ENCODE measurements at places on chromosomes 5 and 9.

DNA sequence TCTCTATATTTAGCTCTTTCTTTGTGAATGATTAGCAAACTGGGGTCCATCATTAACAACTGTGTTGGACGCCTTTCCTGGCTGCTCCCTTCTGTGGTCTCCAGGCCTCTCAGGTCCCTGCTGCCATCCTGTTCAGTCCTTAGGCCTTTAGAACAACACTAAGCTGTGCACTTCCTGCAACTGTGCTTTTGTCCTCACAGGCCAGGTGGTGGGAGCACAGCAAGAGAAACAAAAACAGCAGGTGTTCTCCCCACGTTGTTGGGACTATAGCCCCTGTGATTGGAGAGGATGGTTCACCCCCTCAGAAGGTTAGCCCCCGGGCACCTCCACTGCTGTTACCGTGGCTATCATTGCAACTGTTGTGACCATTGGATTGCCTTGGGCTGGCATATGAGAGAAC is 41.7 kb upstream of the CLINT1 start:
- no peak for DNase-seq

- DNase-seq, result no peak
Measured at GRCh38 chr5:140561753-140562523, 2.5 kb downstream of the APBB3 start.

DNA sequence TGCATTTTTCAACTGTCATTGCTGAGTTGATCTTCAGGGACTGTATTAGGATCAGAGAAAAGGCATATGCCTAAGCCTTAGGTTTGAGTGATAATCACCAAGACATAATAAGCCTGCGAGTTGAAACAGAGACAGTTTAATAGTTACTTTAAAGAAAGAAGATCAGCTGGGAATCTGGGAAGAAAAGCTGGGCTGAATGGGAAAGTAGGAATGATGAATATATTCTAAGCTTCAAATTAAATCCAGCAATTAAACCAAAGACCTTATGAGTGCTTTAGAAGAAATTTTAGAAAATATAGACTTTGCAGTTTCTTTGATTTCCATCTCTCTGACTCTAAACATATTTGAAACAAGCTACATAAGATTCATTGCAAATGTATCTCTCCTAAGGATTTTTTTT is 222.3 kb downstream of the ENC1 start:
- DNase-seq, result no peak

GRCh38 chr9:79353856-79354520 is 217.8 kb upstream of the TLE4 start:
- DNase-seq, result no peak

DNA sequence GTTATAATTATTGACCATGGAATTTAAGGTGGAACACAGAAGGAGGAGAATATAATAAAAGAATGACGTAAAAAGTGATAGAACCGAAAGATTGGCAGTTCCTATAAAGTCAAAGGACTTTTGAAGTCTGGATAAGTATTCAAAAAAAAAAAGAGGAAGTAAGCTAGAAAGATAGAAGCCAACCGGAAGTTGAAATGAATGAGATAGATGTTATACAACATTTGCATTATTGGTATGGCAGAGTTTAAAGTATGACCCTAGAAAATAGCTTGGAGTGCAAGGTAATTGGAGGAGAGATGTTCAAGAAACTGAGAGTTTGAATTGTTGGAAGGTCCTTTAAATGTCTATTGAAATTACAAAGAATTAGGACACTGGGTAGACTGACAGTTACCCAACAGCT is 293.6 kb downstream of the FER start:
- no peak for DNase-seq

DNA sequence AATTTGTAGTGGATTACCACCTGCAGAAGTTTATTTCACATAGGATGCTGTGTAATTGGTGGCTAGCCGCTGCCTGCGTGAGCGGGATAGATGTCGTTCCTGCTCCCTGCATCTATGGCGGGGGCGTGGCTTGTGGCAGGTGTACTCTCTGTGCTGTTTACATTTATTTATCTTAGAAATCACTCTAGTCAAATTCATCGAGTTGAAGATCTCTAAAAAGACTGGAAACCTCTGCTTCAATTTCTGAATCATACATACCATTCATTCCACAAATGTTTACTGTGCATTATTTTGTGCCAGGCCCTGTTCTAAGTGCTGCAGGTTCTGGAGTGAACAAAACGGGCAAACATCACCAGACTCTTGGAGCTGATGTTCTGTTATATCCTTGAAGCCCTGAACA is 11.9 kb downstream of the ROPN1L start:
- no peak for DNase-seq

GRCh38 chr9:118732998-118733397 is 636.2 kb downstream of the BRINP1 start:
- no peak for DNase-seq

DNA sequence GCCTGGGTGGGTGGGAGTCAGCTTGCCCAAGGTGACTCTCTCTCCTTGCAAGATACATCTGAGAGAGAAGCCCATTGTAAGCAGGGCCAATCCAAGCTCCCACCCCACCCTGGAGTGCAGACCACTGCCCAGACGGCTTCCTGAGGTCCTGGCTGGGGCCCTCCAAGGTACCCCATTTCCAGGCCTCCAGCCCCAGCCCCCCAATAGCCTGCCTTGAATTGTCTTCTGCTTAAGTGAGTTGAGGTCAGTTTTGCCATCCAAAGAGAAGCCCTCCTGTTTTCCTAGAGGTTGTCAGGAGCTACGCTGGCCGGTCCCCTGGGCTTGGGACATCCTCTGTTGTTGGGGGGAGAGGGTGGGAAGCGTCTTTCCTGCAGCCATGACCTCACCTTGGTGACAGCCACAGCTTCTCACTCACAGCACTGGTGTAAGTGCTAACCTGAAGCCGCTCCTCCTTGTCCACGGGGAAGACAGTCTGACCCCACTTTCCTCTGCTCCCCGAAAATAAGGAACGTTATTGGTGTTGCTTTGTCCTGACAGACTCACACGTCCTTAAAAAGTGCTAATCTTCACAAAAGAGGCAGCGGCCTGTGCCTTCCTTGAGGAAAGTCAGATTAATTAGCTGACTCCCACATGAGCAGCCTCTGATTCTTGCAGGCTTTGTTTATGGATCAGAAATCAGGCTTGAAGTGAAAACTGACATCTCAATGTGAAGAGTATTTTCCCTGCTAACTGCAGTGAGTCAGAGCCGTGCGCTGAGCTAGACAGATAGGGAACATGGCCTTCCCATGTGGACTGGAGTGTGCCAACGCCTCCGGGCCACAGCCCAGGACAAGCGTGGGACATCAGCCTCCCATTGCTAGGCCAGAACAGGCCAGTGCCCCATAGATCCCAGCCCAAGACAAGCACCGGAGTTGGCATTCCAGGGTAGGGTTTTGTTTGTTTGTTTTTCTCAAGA is 52.3 kb downstream of the ADAMTS2 start:
- no peak for DNase-seq

GRCh38 chr5:139747583-139748504 is 47.8 kb upstream of the PSD2 start:
- DNase-seq, result peak; percentile 49

GRCh38 chr5:87129046-87129445 is 138.6 kb upstream of the RASA1 start:
- DNase-seq, result no peak

- DNase-seq, result no peak
Measured at GRCh38 chr9:79778581-79778980, 206.8 kb downstream of the TLE4 start.

- peak; percentile 56 for DNase-seq
Measured at GRCh38 chr9:137150617-137151457, 11.9 kb downstream of the GRIN1 start.

- DNase-seq, result no peak
Measured at GRCh38 chr5:68354315-68354714, 138.8 kb downstream of the PIK3R1 start.

GRCh38 chr5:95043234-95043633 is 241.7 kb downstream of the MCTP1 start:
- no peak for DNase-seq

DNA sequence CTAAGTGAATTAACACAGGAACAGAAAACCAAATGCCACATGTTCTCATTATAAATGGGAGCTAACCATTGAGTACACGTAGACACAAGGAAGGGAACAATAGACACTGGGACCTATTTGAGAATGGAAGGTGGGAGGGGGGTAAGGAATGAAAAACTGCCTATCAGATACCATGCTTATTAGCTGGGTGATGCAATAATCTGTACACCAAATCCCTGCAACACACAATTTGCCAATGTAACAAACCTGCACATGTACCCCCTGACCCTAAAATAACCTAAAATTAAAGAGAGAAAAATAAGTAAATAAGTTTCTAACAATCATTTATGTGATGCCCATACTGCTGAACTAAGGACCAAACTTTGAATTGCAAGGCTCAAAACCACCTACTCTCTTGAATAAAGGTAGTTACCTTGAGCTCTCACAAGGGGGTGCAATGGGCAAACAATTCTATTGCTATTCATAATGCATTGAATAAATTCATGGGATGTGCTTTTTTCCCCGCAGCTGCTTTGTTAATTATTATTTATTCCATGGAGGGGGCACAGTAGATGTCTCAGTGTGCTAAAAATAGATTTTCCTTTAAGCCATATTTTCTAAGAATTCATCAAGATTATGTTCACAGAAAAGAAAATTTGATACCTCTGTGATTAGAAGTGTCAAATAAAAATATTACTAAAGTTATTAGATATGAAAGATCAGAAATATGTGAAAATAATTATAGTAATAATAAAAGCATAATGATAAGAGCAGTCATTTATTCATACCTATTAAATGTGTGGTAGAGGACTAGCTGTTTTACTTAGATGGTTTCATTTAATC is 76.2 kb upstream of the PTPN3 start:
- peak; percentile 38 for DNase-seq

Data from body of pancreas (tissue), 4 donors.